AG04449 (cell line): ENCODE measurements at places on chromosomes 6 and 20.

DNA sequence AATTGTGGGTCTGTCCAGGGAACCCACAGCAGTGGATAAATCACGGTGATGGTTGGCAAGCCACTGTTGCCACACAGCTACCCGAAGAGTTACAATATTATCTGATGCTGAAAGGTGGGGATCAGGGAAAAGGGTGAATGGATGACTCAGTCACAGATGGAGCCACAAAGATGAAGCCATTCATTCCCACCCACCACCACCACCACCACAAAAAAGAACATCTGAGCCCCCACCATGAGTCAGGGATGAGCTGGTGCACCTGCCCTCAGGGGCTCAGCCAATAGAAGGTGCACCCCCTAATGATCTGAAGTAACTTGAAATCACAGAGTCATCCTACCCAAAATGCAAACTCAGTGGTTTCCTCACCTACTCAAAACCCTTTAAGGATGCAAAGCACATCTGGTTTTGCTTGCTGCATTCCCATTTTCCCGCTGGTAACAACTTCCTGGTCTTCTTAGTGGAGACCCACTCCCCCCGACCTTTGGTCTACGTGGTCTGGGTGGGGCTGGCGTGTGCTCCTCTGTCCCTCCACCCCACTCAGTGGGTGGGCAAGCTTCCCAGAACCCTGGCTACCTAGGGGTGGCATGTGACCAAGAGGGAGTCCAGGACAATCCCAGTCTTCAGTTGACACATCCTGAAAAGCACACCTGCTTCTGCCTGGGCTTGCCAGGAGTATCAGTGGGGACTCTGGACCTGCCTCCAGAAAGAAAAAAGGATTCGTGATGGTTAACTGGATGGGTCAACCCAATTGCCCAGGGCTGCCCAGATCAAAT, 125.5 kb downstream of the ANKRD60 start:
- DNase-seq = no peak

DNA sequence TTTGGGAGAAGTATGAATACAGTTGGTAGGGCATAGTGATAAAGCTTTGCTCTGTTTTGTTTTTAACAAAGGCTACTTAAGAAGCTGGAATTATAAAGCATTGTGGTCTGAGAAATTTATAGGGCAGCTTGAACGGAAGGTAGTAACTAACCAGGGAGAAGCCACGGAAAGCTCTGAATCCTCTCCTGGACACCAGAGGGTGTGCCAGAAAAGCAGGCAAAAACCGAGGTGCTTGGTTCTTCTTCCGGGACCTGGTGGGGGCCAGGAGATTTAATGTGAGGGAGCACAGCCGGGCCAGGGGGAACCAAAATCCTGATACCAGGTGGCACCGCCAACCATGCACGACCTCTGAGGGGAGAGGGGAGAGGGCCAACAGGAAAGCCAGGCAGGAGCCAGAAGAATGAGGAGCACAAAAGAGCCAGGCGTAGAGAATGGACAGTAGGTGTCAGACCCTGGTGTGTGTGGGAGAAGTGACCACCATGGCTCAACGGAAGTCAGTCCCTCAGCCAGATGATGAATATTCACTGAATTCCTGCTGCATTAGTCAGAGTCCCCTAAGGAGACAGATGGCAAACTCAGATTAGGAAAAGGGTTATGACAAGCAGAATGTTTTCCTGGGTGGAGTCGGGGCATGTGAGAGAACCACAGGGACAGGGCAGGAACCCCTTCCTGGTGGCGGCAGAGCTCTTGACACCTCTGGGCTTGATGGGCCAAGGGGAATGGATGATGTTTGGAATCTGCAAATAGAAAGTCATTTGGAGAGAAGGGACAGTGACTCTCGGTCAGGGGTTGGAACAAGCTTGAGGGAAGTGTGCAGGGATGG, 262.3 kb downstream of the ZNF217 start:
- DNase-seq = no peak

DNA sequence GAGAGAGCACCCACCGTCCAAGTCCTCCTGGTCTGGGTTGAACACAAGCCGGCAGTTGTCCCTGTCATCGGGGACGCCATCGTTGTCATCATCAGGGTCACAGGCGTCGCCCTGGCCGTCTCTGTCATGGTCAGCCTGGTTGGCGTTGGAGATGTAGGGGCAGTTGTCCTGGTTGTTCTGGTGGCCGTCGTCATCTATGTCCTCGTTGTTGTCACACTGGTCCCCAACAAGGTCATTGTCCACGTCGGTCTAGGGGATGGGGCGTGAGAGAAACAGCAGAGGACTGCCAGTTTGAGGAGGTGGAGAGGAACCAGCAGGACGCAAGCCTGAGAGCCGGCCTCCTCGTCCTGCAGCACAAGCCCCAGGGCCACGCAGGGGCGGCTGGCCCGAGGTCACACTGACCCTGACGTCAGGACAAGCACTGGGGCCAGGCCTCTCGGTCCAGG, 28.5 kb downstream of the THBS2 start:
- DNase-seq = no peak

DNA sequence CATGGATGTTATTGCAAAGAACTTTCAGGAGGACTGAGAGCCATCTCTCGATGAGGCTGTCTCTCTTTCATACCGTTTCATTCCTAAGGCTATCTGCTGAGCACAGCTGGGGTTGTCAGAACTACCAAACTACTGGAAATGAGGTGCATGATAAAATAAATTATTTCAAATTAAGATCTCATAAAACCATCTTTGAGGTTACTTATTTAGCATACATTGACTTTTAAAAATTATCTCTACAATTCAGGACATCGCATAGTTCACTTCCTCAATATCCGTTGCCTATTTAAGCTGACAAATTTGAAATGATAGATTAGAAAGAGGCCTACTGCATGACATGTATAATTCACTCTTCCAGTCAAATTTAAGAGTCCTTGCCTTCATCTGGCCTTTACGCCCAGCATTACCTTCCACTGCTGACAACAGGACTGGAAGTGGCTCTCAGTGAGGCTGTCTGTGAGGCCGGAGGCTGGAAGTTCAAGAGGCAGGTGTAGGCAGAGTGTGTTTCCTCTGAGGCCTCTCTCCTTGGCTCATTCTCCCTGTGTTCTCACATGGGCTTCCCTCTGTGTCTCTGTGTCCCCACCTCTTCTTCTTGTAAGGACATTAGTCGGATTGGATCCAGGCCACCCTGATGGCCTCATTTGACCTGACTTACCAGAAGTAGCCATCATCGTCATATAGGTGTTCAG, 12.8 kb upstream of the DUSP22 start:
- no peak for DNase-seq

GRCh38 chr6:20534295-20535262, at the start of gene CDKAL1:
TSS of gene CDKAL1 (plus strand) at chr6:20534457. CDS start at chr6:20546351, 11,894 bp downstream.
- DNase-seq = peak; percentile 65

- no peak for DNase-seq
Observed at GRCh38 chr6:83590416-83590815, 78.1 kb downstream of the PRSS35 start.

DNA sequence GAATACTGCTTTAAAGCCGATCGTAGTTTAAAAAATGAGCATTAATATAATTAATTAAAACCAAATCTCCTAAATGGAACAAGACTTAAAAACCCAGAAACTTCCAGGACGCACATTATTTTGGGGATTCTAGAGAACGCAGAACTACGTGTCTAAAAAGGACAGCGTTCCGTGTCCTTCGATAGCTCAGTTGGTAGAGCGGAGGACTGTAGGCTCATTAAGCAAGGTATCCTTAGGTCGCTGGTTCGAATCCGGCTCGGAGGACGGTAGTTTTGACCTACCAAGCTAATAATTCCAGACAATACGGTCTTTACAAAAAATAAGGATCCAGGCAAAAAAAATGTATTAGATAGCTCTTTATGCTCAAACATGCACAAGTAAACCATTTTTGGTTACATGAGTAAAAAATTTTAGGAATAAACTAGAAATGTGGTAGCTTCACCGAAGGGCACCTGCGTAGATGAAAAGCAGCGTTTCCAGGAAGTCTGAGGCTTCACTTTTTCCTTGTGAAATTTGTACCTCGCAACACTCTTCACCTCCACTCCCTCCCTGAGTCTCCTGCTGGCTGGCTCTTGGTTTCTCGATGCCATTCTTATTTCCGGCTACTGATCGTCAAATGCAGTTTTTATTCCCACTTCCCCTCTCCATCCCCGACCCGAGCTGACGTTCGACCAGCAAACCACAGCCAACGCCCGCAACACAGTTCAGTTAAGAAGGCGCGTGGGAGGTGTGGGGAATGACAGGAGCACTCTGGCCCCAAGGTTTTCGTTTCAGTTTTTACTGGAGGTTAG, 19.6 kb upstream of the ABT1 start:
- DNase-seq = no peak
